ENCODE measurements at places on chromosomes 5 and 9.

DNA sequence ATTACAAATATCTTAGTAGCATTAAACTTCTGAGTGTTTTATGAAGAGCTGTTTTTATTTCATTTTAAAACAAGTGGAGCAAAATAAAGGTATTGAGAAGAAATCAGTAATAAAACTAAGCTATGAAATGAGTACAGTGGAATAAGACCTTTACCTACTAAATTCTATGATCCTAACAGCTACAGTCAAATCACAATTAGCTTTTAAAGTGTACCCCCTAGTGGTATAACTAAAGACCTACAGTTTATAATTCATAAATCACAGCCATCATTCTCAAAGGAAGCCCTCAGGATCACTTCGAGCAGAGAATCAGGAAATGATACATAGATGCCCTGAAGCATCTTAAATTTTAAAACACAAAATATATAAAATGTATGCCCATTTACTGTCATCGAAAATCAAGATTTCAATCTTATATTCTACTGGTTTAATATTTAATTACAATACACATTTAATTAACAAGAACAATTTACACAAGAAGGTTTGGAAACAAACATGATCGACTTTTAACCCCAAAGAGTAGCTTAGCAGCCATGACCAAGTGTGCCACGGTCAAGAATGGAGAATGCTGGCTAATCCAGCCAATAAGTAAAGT is 12.3 kb downstream of the CCNH start:
- DNase-seq, result no peak

- DNase-seq, result no peak
Observed at GRCh38 chr5:108720391-108720790, 27.3 kb upstream of the FER start.

- no peak for DNase-seq
Observed at GRCh38 chr5:172504701-172505402, 50.5 kb upstream of the SH3PXD2B start.

GRCh38 chr5:127296321-127296720 is 5.7 kb downstream of the MEGF10 start:
- DNase-seq, result no peak

DNA sequence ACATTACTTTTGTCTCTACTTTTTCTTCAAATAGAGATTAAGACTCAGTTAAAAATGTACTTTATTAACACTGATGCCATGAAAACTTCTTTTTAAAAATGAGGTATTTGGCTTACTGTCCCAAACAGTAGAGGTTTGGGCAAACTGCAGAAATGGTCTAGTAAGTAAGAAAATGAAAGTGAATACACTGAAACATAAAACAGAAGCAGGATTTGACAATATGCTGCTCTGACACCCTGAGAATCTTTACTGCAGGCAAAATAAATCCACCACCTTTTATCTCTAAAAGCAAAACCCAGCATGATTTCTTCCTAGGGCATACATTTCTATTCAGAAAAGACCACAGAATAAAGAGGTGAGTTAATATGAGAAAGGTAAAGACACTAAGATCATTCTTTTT is 86.2 kb downstream of the SLC38A9 start:
- DNase-seq, result no peak

DNA sequence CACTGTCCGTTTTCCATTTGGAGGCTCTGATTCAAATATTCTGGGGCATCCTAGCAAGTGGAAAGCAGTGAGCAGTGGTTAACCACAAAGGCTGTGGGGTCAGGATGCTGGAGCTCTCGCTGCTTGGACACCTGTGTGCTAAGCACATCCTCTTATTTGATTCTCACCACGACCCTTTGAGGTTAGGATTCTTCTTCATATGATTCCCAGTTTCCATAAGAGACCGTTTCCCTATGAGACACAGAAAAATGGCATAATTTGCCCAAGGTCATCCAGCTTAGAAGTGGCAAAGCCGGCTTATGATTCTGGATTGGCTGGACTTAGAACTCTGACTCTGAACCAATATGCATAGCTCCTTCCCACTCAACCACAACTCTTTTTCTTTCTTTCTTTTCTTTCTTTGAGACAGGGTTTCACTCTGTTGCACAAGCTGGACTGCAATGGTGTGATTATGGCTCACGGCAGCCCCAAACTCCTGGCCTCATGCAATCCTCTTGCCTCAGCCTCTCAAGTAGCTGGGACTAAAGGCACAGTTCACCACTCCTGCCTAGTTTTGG is 207.7 kb downstream of the TTLL11 start:
- DNase-seq, result no peak

DNA sequence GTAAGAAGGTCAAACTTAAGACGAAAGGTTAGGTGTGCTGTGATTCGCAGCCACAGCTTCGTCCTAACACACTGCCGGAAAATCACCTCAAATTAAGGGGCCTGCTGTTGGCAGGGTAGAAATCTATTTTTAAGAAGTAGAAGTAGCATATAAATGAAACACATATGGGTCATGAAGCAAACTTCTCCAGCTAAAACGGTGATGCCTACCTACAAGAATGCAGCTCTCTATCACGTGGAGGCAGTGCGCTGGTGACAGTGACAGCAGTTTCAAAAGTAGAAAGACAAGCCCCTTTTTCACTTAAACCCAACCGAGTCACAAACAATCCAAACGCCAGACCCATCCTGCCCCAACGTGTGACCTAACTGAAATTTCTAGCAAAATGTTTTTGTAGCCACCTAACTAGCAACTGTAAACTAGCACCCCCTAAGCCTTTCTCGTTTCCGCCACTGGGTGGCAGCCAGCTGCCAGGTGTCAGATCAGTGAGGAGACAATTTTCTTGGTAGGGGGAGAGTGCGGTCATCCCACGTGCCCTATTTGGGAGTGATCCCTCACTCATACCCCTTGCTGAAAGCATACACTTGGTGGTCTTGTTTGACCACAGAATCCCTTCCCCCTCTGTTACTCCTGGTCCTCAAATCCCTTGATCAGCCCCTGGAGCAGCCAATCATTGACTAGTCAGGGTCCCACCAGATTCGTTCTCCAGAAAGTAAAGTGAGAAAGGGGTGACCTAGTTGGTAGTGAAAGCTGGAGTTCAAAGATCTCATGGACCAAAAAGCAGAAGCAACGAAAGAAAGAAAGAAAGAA is 71.8 kb upstream of the MAMDC2 start:
- DNase-seq, result peak; percentile 1

- no peak for DNase-seq
Observed at GRCh38 chr9:95099321-95100070, 218.0 kb downstream of the FANCC start.

DNA sequence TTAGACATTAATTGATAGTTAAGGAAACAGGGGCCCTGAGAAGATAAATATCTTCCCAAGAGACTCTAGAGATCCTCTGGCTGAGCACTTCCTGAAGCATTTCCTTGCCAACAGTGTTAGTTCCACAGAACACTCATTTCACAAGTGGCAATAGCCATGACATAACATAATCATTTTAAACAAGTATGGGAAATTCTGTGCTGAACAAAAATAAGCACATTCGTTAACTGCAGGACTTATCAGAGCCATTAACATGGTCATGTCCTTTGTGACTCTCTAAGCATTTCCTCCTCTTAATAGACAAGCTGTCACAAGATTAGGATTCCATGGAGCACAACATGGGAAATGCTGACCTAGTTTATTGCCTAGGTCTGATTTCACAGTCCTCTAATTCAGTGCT is 184.9 kb downstream of the SNX18 start:
- no peak for DNase-seq

DNA sequence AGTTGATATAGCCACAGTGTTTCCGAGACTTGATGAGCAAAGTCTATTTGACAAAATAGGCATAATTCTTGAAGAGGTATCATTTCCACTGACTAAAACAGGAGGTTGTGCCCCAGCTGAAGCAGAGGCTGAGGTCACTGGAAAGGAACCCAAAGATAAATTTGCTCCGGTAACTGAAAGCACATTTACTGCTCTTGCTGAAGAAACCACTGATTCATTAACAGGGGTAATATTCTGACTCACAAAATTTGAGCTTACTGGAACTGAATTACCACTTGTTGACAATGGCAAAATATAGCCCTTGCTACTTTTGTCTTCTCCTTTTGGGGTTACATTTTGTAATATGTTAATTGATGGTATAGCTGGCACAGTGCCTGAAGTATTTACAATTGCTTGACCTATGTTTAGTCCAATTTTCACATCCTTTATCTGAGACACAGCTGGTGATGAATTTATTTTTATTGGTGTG is 30.2 kb downstream of the MLANA start:
- no peak for DNase-seq

DNA sequence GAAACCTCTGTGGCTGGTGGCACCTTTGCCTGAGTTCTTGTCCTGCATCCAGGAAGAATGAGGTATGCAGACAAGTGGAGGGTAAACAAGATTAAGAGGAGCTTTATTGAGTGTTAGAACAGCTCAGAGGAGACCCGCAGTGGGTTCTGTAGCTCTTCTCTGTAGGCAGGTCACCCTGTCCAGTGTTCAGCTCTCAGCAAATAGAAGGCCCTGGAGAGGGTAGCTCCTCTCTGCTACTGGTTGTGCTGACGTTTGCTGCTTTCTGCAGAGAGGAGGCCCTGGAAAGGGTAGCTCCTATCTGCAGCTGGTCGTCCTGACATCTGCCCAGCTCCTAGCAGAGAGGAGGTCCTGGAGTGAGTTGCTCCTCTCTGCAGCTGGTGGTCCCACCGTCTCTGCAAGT is 96.8 kb upstream of the CCDC112 start:
- DNase-seq, result no peak
